Mesothelial cell of epicardium (in vitro differentiated cells): ENCODE measurements at places on chromosomes 2 and 18. TPM values are rescaled to one million over a fixed set of nuclear protein-coding genes. Genes with fewer than 3 reads are reported as not detected.

DNA sequence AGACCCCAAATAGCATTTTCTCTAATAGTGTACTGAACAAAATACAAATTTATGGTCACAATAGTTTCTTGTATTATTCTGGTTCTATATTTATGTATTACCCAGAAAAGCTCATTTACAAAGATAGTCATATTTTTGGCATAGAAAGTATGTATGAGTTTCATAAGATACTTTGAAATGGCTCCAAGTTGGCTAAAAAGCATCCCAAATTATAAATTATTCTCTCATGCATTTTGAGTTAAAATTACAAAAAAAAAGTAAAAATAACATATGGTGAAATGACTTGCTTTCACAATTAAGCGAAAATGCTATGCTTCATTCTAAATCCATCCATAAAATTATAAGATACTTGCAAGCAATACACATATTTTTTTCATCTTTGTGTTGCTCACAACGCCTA is 530.7 kb downstream of the ZNF804A start:
- H3K4me1 ChIP-seq, result no peaks in the 10 kb centered on the region
- no peak overlapping the region for H3K4me3 ChIP-seq
- no peaks in the 10 kb centered on the region for H3K36me3 ChIP-seq
- no peak overlapping the region for H3K27ac ChIP-seq
- no peaks in the 10 kb centered on the region for H3K27me3 ChIP-seq
- DNase-seq, result no peak

ELOA2 gene
- total RNA-seq, result not detected in 3 replicates

DSC2 gene
- total RNA-seq, result 61.3 to 64.7 TPM (median 63.0 TPM) in 3 replicates

SLC5A7 gene
- total RNA-seq, result 0.11 TPM in 1 of 3 replicates, not detected in the others

- no peaks in the 10 kb centered on the region for H3K36me3 ChIP-seq
- peaks cover 11% of the 10 kb centered on the region for H3K4me1 ChIP-seq
Measured at GRCh38 chr2:220064111-220065030, 436.9 kb downstream of the SLC4A3 start.

OSBPL1A gene
- total RNA-seq, result 36.1 to 39.7 TPM (median 37.5 TPM) in 3 replicates

DNA sequence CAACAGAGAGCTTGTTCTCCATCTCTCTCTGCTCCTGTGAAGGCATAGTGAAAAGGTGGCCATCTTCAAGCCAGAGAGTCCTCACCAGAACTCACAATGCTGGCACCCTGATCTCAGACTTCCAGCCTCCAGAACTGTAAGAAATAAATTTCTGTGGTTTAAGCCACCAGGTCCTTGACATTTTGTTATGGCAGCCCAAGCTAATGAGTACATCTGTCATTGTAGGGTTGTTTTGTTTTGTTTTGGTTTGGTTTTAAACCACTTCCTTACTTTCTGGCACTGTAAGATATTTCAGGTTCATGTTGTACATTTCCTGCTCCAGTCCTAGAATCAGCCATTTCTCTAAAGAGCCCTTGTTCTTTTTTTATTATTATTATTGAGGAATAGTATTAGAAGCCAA is 171.2 kb downstream of the CPS1 start:
- no peak overlapping the region for H3K27ac ChIP-seq
- peaks cover 6% of the 10 kb centered on the region for H3K4me1 ChIP-seq
- DNase-seq, result no peak
- H3K4me3 ChIP-seq, result no peak overlapping the region
- H3K36me3 ChIP-seq, result no peaks in the 10 kb centered on the region

GRCh38 chr2:45469314-45470099 is 141.6 kb downstream of the SRBD1 start:
- no peaks in the 10 kb centered on the region for H3K4me1 ChIP-seq
- no peaks in the 10 kb centered on the region for H3K27me3 ChIP-seq
- H3K36me3 ChIP-seq, result no peaks in the 10 kb centered on the region
- no peak overlapping the region for H3K4me3 ChIP-seq
- no peak for DNase-seq

GRCh38 chr2:6958616-6959235 is 41.5 kb downstream of the RNF144A start:
- H3K36me3 ChIP-seq, result peaks cover 14% of the 10 kb centered on the region
- peaks cover 27% of the 10 kb centered on the region for H3K4me1 ChIP-seq
- no peak overlapping the region for H3K27ac ChIP-seq
- H3K27me3 ChIP-seq, result no peaks in the 10 kb centered on the region

- no peak for DNase-seq
- no peak overlapping the region for H3K27ac ChIP-seq
- no peak overlapping the region for H3K4me3 ChIP-seq
- H3K27me3 ChIP-seq, result no peaks in the 10 kb centered on the region
Measured at GRCh38 chr2:12588986-12589385, 127.8 kb upstream of the TRIB2 start.

DAW1 gene
- total RNA-seq, result not detected in 3 replicates

TBC1D8 gene
- total RNA-seq, result 11.5 to 13.1 TPM (median 12.7 TPM) in 3 replicates

DNA sequence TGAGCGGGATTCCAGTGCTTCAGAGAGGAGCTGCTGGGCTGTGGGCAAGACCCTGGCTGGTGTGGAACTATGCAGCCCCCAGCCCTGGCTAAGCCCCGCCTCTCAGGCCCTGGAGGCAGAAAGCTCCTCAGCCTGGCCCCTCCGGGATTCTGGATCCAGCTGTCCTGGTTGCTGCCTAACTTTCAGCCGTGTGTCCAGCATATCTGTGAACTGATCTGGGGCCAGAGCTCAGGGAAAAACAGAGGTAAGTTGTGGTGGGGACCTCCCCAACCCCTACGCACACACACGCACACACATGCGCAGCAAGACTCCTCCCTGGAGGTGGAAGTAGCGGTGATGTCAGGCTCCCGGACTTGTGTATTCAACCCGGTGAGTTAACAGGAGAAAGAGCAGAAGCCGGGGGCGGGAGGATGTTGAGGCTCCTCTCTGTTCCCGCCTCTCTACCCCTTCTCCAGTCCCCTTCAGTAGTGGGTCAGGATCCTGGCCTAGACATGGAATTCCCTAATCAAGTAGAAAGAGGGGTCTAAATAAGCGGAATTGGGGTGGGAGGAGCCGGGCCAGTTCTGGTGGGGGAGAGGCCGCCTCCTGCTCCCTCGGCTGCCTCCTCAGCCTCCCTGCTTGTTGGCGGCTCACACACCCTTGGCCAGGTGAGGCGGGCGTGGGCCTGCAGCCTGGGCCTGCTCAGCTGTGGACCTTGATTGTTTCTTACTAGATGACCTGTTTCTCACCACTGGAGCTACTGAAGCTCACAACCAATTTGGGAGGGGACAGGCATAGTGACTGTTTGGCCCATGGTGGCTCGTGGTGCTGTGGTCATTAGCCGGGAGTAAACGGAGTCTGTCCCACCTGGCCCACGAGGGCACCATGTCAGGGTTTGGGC is 33.4 kb downstream of the SIX2 start:
- H3K27ac ChIP-seq, result no peak overlapping the region
- H3K4me3 ChIP-seq, result peak overlapping the region; percentile 15
- peaks cover 4% of the 10 kb centered on the region for H3K4me1 ChIP-seq
- DNase-seq, result no peak

DNA sequence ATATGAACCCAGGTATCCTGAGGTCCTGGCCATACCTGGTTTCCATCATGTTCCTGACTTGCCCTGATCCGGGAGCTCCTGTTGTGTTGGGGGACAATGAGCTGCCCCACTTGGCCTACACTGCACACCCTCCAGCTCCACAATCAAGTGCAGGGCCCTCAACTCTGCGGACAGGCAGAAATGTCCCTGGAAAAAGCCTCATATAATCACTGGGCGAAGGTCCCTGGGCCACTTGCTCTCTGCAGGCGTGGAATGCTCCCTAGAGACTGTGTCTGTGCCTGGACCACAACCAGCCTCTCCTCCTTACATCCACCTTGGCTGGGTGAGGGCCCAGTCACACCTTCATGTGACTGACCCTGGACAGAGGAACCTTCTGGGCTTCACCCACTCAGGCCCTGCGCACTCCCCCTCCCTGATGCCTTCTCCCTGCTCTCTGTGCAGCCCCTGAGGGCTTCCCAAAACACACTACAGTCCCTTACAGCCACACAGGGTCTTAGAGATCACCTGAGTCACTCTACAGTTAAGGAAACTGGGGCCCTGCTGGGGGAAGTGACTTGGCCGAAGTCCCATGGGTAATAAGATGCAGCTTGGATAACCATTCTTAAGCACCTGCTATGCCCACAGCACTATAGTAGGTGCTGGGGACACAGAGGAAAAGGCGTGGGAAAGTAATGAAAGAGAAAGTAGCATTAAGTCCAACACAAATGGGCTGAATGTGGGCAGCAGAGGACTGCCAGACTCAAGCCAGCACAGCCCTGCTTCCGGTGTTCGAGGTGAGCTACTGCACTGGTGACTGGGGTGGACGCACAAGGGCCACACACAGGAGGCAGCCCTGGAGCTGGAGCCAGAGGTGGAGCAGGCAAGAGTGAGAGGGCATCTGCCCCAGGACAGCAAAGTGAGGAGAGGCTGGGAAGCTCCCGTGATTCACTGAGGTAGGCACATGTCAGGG is 9.8 kb downstream of the BOLA3 start:
- no peak overlapping the region for H3K27ac ChIP-seq
- DNase-seq, result no peak
- no peak overlapping the region for H3K4me3 ChIP-seq
- H3K36me3 ChIP-seq, result peaks cover 26% of the 10 kb centered on the region
- H3K27me3 ChIP-seq, result no peaks in the 10 kb centered on the region
- H3K4me1 ChIP-seq, result no peaks in the 10 kb centered on the region

DNA sequence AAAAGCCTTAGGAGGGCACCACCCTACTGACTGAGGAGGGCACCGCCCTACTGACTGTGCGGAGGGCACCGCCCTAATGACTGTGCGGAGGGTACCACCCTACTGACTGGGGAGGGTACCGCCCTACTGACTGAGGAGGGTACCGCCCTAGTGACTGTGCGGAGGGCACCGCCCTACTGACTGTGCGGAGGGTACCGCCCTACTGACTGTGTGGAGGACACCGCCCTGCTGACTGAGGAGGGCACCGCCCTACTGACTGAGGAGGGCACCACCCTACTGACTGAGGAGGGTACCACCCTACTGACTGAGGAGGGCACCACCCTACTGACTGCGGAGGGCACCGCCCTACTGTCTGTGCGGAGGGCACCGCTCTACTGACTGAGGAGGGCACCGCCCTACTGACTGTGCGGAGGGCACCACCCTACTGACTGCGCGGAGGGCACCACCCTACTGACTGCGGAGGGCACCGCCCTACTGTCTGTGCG is 150.2 kb upstream of the NFATC1 start:
- H3K4me3 ChIP-seq, result no peak overlapping the region
- DNase-seq, result no peak
- no peaks in the 10 kb centered on the region for H3K27me3 ChIP-seq
- no peak overlapping the region for H3K27ac ChIP-seq

TWIST2 gene
- total RNA-seq, result 17.8 to 19.6 TPM (median 18.6 TPM) in 3 replicates

DNA sequence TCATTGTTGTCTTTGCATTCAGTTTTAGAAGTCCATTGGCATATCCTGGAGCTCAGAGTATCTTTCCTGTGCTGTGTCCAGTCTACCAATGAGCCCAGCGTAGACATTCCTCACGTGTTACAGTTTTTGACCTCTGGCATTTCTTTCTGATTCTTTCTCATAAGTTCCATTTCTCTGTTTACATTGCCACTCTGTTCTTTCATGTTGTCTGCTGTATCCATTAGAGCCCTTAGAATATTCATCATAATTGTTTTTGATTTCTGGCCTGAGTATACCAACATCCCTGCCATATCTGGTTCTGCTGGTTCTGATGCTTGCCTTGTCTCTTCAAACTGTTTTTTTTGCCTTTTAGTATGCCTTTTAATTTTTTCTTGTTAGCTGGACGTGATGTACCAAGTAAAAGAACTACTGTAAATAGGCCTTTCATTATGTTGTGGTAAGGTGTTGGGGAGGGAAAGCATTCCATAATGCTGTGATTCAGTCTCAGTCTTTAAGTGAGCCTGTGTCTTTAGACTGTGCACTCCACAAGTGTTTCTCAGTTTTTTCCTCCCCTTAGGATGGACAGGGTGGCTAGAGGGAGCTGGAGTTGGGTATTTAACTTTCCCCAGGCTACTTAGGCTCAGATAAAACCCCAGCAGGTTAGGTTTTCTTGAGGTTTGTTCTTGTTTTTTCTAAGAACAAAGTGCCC is 35.6 kb downstream of the CEP192 start:
- no peak for DNase-seq
- H3K4me3 ChIP-seq, result no peak overlapping the region
- H3K27me3 ChIP-seq, result no peaks in the 10 kb centered on the region
- peaks cover 49% of the 10 kb centered on the region for H3K36me3 ChIP-seq
- peak overlapping the region; percentile 64 for H3K27ac ChIP-seq

DNA sequence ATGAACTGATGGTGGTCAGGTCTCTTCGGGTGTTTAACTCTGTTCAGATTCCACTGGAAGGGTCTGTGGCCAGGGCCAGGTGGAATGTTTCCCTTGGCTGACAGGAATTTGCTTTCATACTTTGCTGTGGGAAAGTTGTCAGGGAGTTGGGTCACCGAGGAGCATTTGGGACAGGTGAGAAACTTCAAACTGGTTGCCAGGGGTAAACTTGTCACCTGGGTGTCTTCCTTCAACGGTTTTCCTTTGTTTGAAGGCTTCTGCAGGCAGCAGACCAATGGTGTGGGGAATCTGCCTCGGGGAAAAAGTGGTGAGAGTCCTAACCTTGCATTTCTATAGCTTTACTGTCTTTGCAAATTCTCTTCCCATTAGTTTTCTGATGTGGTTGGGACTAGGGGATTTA is 92.2 kb downstream of the TGFA start:
- H3K4me3 ChIP-seq, result no peak overlapping the region
- H3K36me3 ChIP-seq, result no peaks in the 10 kb centered on the region

DNER gene
- not detected in 3 replicates for total RNA-seq

DNA sequence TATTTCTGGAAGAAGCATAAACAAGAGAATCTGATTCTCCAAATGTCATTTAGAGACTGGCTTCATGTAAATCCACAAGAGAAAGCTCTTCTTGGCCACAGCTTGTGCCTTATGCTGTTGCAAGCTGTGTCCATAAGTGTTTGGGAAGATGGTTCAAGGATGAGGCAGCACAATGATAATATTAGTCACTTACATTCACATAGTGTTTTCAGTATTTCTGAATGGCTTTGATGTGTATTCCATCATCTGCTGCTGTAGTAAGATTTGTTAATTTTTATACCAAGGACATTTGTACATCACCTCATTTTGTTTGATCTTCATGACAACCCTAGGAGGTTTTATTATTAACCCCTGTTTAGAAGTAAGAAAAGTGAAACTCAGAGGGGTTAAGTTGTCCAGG is 29.9 kb downstream of the CREG2 start:
- H3K4me1 ChIP-seq, result peaks cover 27% of the 10 kb centered on the region
- H3K27me3 ChIP-seq, result peaks cover 2% of the 10 kb centered on the region

DNA sequence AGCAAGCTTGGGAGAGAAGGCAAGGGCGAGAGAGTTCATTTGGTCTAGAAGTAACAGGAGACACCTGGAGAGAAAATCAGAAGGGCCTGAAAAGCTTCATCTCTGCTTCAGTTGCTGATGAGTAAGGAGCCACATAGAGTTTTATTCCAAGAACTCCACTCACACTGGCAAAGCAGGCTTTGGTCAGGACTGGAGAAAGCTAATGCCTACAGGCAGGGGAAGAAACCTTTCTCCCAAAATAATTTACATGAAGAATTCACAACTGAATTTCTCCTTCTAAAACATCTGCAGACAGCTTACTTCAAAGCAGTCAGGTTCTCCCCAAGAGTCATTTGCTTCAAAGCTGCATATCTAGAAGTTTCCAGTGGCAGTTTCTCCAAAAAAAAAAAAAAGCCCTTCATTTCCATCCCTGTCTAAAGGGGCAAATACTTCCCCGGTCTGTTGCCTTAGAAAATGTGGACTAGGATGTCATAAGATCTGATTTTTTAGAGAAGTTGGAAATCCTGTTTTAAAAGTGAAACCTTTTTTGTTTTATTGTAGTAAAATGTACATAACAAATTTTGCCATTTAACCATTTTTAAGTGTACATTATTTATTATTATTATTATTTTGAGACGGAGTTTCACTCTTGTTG is 46.3 kb downstream of the TMEM247 start:
- no peak for DNase-seq
- H3K36me3 ChIP-seq, result peaks cover 5% of the 10 kb centered on the region
- no peaks in the 10 kb centered on the region for H3K27me3 ChIP-seq
- H3K4me3 ChIP-seq, result no peak overlapping the region
